Breast epithelium (tissue), 4 donors: ENCODE measurements at places on chromosomes 5 and 9. TPM values are rescaled to one million over a fixed set of nuclear protein-coding genes. Genes with fewer than 3 reads are reported as not detected.

DNA sequence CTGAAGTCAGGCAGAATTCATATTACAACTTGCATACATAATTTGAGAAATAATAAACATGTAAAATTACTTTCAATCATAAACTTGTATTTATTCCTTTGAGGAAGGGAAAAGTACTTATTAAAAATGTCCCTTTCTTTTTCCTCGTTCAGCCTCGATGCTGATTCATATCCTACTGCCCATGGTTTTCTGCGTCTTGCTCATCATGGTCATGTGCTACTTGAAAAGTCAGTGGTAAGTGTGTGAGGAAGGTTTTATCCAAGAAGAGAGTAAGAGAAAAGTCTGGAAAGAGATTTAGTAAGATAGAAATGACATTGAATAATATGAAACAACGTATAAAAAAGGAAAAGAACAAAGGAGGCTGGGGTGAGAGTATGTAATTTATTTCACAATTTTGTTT, 85.9 kb downstream of the OSMR start:
- DNase-seq: no peak

DNA sequence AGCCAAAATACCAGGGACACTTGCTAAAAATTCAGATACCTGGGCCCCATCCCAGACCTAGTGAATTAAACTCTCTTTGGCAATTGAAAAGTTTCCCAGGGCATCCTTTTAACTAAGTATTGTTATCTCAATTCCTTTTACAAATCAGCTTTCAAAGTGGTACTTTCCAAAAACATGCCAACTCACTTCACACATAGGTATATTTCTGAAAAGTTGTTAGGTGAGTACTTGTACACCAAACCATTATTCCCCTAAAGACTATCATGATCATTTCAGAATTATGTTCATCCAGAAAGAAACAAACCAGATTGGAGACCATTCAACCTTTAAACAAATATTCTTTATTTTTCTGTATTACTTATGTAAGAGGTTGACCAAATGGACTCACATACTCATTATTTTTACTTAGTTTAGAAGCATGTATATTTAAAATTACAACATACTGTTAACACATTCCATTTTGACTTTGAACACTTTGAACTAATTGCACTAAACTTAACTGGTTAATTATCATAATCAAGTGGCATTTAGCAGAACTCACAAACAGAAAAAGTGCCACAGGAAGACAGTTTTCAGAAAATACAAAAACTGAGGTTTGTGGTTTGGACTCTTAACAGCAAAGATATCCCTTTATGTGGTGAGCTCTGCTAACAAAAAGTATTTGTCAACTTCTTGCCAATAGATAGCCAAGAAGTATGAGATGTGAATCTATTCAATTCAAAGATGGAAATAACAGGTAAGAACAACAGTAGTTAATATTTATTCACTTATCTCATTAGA, 40.7 kb downstream of the KIAA0825 start:
- no peak for DNase-seq

DNA sequence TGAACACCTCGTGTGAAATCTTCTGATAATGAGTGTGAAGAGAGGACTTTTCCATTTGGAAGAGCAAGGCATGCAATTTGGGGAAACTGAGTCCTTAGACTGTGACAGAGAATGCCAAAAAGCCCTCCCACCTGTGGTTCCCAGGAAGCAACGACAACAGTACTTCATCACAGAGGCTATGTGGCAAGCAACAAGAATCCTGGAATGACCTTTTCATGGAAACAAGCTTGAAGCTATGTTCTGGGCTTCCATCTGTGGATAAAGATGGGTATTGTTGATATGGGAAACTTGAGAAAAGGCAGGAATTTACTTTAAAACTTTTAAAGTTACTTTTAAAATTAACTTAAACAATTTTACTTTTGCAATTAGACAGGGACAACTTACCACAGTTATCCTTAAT, 131.2 kb upstream of the ANKH start:
- DNase-seq: no peak

- DNase-seq: no peak
These were observed 139.4 kb upstream of the RAI14 start for GRCh38 chr5:34516686-34517085.

- no peak for DNase-seq
These were observed 63.3 kb upstream of the SLC30A5 start for GRCh38 chr5:69030358-69031062.

GRCh38 chr5:148454576-148454975, 70.8 kb downstream of the FBXO38 start:
- no peak for DNase-seq

- no peak for DNase-seq
These were observed 16.6 kb upstream of the STOM start for GRCh38 chr9:121386442-121387175.

DNA sequence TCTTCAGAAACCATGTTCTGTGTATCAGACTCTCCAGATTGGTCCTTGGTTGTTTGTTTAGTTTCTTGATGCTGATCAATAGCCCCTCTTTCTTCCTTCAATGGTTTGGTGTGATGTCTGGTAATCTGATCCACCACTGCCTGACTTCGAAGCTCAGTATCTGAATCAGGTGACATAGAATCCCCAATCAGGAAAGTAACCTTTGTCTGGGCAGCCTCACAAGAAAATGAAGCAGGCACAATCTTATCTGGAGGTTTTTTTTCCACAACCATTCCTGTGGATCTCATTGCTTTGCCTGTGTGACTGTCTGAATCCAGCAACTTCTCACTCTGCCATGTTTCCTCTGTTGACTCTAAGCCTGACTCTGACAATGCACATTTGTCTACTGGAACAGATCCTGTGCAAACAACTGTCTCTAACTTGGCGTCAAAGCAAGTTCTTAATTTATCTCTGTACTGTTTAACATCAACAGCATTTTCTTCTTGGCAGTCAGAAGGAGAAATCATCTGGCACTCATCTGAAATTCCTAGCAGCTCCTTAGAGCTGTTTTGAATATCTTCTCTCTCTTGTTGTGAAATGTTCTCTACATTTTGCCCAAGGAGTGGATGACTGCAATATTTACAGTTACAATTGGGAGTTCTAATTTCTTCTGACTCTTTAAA, 37.1 kb upstream of the RAPGEF6 start:
- no peak for DNase-seq

- DNase-seq: no peak
These were observed 209.5 kb downstream of the SLIT3 start for GRCh38 chr5:169091396-169091980.

GRCh38 chr5:59703789-59704188, 189.7 kb downstream of the PDE4D start:
- DNase-seq: no peak

DNA sequence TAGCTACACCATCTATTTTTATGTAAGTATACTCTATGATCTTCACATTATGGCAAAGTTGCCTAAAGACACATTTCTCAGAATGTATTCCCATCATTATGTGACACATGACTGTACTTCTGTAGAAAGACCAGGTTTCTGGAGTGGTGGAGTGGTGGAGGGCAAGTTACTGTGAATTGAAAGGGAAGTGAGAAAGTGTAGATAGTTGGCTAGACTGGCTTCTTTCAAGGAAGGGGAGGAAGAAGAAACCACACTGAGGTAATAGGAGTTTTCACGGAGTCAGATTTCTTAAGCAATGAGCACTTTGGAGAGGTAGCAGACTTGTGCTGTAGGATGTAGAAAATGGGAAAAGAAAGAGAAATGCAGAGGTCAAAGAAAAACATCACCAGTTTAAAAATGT, 50.9 kb upstream of the EQTN start:
- DNase-seq: no peak

DNA sequence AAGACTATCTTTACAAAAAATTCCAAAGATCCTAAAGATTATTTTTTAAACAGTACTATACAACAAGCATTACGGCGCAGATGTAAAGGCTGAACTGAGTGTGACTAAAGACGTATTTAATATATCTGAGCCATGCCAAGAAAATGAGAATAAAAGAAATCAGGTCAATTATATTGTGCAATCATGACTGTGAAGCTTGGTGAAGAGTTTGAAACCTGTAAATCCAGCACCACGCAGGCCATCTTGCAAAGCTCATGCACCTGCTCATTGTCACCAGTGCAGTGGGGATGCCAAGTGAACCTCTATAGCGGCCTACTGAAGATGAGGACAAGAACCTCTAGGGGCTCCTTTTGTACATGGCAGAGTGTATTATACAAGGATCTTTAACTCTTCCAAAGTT, 89.0 kb downstream of the ANKH start:
- DNase-seq: no peak

DNA sequence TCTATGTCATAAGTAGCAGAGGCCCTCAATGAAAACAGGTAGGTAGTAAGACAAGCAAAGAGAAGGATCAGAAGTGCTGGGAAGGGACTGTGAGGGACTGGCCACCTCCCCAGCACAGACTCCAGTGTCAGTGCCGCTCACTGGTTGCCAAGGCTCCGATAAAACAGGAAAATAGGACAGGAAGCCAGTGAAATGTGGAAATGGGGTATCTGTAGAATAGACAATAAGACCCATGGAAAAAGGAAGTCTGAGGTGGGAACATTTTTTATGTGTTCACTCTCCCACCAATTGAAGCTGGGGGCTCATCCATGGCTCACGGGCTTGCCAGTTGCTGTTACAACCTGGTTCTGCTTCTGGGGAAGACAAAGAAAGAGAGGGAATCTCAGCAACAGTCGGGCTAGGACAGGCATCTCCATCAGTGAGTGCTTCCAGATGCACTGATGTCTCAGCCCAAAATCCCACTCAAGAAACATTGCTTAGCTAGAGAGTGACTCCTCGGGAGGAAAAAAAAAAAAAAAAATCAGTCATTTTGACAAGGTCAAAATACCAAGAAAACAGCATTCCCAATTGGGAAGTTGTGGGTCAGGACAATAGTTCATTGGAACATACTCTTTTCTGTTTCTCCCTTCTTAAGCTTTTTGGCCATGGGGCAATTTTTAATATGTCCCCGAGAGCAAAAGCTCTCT, 27.6 kb upstream of the NFIB start:
- DNase-seq: no peak

DNA sequence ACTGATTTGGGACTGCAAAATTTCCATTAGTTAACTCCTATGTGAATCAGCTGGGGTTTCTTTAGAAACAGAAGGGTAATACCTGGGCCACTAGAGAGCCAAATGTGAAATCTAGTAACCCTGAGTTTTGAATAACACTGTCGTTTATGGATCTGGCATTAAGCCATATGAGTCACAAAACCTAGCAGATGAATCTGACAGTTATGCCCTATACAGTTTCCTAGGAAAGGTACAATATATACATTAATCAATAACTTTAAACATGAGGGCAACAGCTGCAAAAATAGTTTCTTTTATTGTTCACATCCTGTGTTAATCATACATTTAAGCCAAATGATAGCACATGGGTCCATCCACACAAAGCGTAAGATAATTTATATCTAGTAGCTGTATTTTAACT, 56.9 kb downstream of the PAM start:
- DNase-seq: no peak

DNA sequence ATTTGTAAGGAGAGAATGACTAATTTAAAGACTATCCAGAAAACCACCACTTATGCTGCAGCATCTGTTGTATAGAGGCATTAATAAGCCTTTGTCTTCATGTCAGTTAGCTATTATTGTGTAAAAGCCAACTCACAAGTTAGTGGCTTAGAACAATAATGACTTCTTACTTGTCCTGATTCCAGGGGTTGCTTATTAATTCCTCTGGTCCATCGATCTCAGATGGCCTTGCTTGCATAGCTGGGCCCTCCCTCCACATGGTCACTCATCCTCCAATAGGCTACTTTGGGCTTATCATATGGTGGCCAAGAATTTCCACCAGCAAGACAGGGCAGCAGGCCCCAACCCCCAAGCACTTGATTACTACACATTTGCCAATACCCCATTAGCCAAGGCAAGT, 44.5 kb upstream of the STK32A start:
- no peak for DNase-seq

DNA sequence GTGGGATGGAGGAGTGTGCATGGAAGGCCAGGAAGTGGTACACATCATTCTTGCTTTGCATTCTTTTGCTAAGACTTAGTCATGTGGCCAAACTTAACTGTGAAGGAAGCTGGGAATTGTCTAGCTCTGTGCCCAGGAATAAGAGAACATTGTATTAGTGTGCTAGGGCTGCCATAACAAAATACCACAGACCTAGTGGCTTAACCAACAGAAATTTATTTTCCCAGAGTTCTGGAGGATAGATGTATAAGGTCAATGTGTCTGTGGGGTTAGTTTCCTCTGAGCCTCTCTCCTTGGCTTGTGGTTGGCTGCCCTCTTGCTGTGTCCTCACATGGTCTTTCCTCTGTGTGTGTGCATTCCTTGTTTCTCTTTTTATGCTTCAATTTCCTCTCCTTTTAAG, 32.4 kb downstream of the NNT start:
- DNase-seq: no peak

DNA sequence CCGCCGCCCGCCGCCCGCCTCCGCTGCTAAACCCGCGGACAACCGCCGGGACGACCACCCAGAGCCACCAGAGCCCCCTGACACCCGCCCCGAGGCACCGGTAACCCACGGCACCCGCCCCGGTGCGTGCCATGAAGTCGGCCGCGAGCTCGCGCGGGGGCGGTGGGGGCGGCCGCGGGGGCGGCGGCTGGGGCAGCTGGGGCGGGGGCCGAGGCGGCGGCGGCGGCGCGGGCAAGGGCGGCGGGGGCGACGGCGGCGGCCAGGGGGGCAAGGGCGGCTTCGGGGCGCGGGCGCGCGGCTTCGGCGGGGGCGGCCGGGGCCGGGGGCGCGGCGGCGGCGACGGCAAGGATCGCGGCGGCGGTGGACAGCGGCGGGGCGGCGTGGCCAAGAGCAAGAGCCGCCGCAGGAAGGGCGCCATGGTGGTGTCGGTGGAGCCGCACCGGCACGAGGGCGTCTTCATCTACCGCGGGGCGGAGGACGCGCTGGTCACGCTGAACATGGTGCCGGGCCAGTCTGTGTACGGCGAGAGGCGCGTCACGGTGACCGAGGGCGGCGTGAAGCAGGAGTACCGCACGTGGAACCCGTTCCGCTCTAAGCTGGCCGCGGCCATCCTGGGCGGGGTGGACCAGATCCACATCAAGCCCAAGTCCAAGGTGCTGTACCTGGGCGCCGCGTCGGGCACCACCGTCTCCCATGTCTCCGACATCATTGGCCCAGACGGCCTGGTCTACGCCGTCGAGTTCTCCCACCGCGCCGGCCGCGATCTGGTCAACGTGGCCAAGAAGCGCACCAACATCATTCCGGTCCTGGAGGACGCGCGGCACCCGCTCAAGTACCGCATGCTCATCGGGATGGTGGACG, 499 bp downstream of the FBLL1 start:
- no peak for DNase-seq

DNA sequence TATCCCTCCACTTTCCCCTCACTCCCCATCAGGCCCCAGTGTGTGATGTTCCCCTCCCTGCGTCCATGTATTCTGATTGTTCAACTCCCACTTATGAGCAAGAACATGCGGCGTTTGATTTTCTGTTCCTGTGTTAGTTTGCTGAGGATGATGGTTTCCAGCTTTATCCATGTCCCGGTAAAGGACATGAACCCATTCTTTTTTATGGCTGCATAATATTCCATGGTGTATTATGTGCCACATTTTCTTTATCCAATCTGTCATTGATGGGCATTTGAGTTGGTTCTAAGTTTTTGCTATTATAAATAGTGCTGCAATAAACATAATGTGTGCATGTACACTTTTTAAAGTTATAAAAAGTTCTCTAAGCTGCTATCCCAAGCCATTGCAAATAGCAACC, 75.6 kb downstream of the ERBIN start:
- DNase-seq: no peak

- DNase-seq: no peak
These were observed 71.6 kb downstream of the GCNT1 start for GRCh38 chr9:76530458-76531110.

The RNF183 gene
- total RNA-seq: 0.98 TPM

The PCDHGA8 gene
- total RNA-seq: 7.2 TPM

The FAM221B gene
- 0.15 TPM for total RNA-seq

The CYLC2 gene
- total RNA-seq: not detected

The PLEKHG4B gene
- total RNA-seq: 5.4 TPM

The CANX gene
- total RNA-seq: 379 TPM

The TMEM252 gene
- total RNA-seq: not detected

The IFNA17 gene
- total RNA-seq: not detected

The VCAN gene
- 245 TPM for total RNA-seq
